ENCODE measurements at places on chromosomes 2 and 18.

GRCh38 chr2:111679202-111679601, 204.8 kb downstream of the ANAPC1 start:
- DNase-seq: no peak

DNA sequence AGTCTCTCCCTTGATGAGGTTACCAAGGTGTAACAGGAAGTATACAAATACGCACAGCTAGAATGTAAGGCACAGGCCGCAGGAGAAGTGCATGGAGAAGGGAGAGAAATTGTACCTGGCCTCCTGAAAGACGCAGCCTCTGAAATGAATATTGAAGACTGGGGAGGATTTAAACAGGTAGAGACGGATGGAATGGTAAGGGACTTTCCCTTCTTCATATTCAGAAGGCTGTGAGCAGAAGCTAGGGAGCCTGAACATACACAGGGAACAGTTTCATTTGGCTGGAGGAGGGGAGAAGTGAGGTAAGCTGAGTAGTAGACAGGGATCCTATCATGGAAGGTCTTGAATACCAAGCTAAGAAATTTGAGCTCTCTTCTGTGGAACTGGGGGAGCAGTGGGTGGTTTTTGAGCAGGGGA, 112.7 kb downstream of the ANKRD44 start:
- no peak for DNase-seq

DNA sequence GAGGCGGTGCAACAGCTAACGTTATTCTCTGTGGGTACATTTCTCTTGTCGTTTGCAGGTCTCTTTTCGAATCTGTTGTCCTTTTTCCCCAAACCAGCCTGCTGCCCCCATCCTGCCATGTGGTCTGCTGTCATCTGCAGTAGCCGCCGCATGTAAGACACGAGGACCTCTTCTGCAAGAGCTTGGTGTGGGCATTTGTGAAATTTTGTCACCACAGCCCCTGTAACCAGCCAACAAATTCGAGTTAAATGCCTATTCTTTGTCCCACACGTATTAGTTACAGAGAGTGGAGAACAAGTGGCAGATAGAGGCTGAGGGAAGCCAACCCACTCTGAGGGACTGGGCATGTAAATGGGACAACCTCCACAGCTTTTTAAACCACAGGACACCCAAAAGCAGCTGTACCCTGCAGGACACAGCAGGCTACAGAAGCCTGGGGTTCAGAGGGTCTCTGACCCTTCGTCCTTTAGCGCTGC, 35.0 kb downstream of the ITGA6 start:
- no peak for DNase-seq

DNA sequence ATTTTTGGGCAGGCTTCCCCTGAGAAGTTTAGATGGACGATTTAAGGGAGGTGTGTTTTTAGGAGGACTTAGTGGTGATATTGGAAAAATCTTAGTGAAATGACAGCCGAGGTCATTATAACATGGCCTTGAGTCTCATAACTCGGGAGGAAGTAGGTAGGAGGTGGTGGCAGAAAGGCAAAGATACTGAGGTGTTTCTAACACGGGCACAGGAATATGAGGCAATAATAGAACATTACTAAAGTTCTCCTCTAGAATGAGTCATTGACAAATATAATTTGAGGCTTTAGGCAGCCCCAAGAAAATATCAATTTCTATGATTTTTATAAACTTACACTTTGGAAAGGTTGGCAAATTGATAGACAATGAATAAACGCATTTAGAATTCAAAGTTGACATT, 146.1 kb upstream of the ZEB2 start:
- DNase-seq: no peak

DNA sequence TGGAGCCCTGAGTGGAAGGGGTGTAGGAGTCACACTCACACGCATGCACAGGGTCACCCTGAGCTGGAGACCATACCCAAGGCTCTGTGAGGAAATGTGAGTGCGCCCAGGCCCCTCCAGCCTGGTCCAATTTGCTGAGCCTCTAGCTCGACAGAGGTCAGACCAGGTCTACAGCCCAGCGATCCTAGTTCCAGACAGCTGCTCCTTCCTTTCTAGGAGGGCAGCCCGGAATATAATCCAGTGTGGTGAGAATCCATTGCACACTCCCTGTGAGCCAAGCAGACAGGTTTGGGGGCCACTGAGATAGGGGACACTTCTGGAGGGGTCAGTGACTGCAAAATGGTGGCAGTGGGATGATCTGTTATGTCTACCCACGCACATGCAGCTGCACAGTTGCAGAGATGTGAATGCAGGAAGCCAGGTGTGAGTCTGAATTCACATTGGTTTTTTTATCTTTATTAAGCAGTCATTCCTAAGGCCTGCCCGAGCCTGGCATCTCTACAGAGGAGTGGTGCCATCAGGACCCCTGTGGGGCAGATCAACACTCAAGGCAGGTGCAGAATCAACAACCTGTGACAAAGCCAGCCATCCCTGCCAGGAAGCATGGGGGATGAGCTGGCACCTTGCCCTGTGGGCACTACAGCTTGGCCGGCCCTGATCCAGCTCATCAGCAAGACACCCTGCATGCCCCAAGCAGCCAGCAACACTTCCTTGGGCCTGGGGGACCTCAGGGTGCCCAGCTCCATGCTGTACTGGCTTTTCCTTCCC, at the start of gene GPR148:
Gene GPR148, plus strand, starts transcription at position 522 of the 768 bp plus-strand sequence. Its CDS starts 82 bp downstream, at position 604.
- no peak for DNase-seq

DNA sequence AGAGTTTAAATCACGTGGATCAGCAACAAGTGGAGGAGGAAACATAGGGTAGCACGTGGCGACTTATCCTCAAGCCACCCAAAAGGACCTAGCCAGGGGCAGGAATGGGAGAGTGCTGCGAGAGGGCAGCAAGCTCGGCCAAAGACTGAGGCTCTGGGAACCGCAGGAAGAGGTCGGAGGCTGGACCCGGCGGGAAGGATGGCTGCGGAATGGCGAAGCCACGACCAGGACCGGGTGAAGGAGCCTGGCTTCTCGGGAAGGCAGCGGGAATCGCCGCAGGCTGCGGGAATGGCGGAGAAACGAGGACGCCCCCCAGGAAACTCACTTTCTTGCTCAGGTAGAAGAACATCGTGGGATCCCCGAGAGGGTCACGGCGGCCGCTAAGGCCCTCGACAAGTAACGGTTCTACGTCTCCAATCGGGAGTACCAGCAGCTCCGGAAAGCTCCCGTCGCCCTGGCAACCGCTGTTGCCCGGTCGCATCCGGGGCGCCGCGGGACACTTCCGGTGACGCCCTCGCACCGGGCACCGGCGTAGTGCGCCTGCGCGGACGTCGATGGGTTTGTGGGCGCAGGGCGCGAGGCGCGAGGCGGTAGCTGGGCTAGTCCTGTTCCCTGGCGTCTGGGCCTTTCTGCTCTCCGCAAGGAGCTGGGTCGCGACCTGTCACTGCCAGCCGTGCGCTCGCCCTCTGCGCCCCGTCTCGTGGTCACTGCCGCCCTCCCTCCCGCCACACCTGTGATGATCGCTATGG, at the start of gene WDR35:
Gene WDR35, minus strand, starts transcription at position 439 of the 749 bp plus-strand sequence. Its CDS starts 90 bp downstream, at position 349.
- peak; percentile 99 for DNase-seq

- no peak for DNase-seq
These were observed 1.4 kb downstream of the WNT6 start for GRCh38 chr2:218860950-218861381.

GRCh38 chr2:6914828-6915227, 2.4 kb upstream of the RNF144A start:
- DNase-seq: no peak

DNA sequence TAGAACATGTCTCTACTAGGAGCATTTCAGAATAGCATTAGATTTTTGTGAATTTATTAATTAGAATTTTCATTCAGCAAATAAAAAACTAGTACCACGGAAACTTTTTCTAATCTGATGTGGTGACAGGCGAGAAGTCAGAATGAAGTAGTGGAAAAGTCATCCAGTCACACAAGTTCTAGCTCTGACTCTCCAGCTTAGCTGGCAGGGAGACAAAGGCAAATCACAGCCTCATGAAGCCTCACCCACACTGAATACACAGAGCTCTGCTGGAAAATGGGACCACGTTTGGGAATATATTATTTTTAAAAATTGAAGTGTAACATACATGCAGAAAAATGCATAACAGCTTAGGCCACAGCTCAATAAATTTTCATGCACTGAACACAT, 86.1 kb downstream of the L3MBTL4 start:
- DNase-seq: no peak

DNA sequence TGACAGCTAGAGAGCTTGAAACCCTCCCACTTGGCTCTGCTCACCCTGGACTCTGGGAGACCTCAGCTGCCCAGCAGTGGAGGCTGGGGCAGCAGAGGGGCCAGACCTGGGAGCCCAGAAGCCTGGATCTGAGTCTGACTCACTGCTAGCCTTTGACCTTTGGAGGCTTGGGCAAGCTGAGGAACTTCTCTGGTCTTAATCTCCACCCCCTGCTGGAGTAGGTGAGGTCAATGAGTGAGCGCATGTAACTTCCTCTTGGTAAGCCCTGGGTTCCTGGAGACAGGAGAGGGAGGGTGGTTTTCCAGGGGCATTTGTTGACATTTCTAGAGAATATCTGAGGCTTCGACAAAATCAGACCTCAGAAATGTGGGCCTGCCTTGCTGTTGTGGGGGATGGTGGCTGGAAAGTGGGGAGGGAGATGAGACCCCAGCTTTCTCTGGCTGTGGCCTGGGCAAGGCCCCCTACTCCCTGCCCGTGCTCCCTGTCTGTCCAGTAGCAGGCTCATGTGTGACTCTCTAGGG, 73.0 kb upstream of the YWHAQ start:
- peak; percentile 70 for DNase-seq

DNA sequence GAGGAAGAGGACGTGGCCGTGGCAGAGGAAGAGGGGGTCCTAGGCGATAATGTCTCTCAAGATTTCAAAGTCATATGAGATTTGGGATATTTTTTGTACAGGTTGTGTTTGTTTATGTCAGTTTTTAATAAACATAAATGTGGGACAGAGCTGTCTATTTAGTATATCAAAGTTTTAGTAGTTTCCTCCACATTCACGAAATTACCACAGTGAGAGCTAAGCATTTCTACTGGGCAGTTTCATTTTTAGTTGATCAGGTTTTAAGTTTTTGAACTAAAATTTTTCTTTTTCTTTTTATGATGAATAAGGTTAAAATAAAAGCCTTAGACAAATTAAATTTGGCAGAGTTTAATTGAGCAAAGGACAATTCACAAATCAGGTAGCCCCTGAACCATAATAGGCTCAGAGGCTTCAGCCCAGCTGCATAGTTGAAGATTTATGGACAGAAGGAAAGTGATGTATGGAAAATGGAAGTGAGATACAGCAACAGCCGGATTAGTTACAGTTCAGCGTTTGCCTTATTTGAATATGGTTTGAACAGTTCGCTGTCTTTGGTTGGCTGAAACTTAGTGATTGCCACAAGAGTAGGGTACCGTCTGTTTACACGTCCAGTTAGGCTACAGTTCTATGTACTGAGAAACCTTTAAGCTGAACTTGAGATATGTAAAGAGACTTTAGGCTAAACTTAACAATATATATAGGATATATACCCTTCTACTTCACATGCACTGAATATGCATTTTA, 17.1 kb downstream of the SNRPD1 start:
- no peak for DNase-seq

- DNase-seq: no peak
These were observed 571.7 kb upstream of the FANCL start for GRCh38 chr2:58812771-58813344.

GRCh38 chr2:12341920-12342319, 374.8 kb upstream of the TRIB2 start:
- no peak for DNase-seq

GRCh38 chr2:210938228-210938627, 381.8 kb downstream of the CPS1 start:
- no peak for DNase-seq

GRCh38 chr2:28958689-28959088, 22.4 kb upstream of the TOGARAM2 start:
- DNase-seq: peak; percentile 88

DNA sequence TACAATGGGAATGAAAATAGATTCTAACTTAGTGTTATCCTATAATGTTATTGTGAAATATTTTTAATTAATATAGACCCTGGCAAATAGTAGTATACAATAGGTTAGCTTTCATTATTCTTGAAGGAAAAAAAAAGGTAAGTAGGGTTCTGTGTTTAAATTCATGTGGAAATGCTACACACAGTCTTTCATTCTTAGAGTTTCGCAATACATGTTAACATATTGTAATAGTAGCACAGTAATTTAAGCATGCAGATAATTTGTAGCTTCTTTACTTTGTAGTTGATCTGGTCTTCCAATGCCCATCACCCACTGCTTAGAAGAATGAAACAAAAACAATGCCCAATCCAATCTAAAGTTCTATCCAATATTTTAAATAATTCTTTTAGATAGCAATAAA, 54.8 kb upstream of the MSTN start:
- DNase-seq: no peak

DNA sequence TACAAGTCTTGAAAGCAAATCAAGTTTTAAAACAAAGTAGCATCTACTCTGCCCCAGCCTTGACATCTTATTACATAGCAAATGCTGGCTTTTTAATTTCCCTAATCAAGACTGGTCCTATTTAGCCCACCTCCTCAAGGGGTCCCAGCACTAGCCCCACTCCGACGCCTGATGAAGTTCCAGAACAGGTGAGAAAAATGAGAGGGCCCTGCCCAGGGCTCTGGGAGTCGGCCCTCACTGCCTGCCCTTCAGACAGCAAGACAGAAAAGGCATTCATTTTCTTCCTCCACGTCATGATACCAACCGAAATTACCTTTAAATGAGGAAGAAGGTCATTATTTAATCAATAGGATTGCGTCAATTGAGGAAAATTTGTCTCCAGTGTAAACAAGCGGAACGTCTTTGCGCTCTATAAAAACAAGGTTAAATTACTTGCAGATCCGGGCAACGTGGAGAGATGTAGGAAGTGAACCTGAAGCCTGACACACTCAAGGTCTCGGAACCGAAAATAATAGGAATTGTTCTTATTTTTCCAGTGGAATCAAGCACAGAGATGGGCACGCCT, 170.6 kb upstream of the PKDCC start:
- no peak for DNase-seq

GRCh38 chr18:46337271-46337670, 233.1 kb downstream of the HAUS1 start:
- DNase-seq: no peak

DNA sequence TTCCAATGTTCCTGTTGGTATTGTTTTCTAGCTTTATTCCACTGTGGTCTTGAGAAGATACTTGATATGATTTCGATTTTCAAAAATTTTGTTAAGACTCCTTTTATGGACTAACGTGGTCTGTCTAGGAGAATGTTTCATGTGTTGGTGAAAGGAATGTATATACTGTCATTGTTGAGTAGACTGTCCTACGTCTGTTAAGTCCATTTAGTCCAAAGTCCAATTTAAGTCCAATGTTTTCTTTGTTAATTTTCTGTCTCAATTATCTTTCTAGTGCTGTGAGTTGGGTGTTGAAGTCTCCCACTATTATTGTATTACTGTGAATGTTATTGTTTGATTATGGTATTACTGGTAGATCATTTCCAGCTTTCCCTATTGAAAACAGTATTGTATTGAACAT, 55.8 kb upstream of the TTC27 start:
- DNase-seq: no peak

- no peak for DNase-seq
These were observed 137.0 kb upstream of the ARHGAP28 start for GRCh38 chr18:6592522-6592921.

GRCh38 chr2:4499316-4500030, 796.1 kb downstream of the DCDC2C start:
- no peak for DNase-seq

GRCh38 chr18:55346387-55346786, 241.6 kb downstream of the TCF4 start:
- no peak for DNase-seq

Measured in AG08395 (cell line).